Astrocyte (in vitro differentiated cells and primary cell): ENCODE measurements at places on chromosomes 1 and 21.

DNA sequence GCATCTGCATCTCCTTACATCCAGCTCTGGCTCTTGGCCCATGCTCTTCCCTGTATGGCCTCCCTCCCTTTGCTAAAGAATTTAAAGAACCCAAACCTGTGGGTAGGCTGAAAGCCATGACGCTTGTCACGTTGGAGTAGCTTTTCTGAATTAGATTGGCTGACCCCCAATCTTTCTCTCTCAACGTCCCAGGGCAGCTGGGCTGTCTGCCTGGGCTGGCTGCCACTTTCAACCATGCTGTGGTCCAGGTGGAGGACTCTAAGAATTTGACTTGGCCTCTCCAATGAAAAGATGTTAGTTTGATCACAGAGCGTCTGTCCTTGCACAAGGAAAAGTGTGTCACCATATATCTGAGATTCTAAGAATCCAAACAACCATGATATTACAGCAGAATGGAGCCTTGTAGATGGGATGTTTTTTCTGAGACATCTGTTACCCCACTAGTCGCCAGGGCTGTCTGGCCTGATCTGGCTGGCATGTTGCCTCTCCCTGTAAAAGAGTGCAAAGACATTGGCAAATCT is 6.5 kb upstream of the IGSF3 start:
- DNase-seq = peak; percentile 25

GRCh38 chr1:221778125-221778524 is 36.2 kb upstream of the DUSP10 start:
- DNase-seq = no peak

DNA sequence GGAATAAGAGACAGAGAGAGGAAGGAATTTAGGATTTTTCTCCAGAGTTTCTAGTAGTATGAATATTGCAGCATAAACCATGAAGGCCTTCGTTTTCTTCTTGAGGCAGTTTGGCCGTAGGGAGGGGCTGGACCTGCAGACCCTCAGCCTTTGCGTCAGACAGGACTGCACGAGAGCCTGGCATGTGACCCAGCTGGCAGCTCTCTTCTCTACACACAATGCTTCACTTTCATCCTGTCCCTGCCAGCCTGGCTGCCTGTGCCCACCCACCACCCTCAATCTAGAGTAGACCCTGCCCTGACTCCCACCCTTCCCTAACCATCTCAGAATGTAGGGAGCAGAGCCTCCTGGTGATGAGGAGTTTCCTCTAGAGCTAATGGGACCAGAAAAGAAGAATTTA is 1.6 kb downstream of the CA14 start:
- no peak for DNase-seq

GRCh38 chr1:94863297-94863911 is 43.2 kb downstream of the SLC44A3 start:
- DNase-seq = peak; percentile 94

- DNase-seq = no peak
Observed at GRCh38 chr1:6823793-6824192, 38.5 kb downstream of the CAMTA1 start.

DNA sequence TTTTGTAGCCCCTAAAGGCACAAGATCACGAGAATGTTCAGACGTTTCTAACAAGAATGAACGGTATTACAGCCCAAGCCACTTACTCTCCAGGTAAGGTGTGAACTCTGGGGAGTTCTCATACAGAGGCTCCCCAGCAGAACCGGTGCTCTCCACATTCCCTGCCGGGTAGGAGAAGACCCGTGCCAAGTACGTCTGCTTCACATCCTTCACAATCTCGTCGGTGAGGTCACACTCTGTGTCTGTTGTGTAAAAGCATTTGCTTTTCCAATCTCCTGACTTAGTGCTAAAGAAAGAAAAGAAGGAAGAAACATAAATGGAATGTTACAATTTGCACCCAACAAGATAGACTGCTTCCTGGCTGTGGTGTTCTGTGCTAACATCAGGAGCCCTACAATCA is 5.7 kb downstream of the F3 start:
- peak; percentile 44 for DNase-seq

- DNase-seq = no peak
Observed at GRCh38 chr1:89962742-89963075, 32.2 kb upstream of the ZNF326 start.

- DNase-seq = peak; percentile 40
Observed at GRCh38 chr1:85654066-85654782, 54.0 kb downstream of the ZNHIT6 start.

- no peak for DNase-seq
Observed at GRCh38 chr1:27001570-27002360, 8.3 kb downstream of the TRNP1 start.

GRCh38 chr1:239805042-239805441 is 286.6 kb upstream of the FMN2 start:
- no peak for DNase-seq

- no peak for DNase-seq
Observed at GRCh38 chr1:218948446-218948845, 225.2 kb upstream of the LYPLAL1 start.

- DNase-seq = no peak
Observed at GRCh38 chr1:181383695-181384094, 99.6 kb upstream of the CACNA1E start.

DNA sequence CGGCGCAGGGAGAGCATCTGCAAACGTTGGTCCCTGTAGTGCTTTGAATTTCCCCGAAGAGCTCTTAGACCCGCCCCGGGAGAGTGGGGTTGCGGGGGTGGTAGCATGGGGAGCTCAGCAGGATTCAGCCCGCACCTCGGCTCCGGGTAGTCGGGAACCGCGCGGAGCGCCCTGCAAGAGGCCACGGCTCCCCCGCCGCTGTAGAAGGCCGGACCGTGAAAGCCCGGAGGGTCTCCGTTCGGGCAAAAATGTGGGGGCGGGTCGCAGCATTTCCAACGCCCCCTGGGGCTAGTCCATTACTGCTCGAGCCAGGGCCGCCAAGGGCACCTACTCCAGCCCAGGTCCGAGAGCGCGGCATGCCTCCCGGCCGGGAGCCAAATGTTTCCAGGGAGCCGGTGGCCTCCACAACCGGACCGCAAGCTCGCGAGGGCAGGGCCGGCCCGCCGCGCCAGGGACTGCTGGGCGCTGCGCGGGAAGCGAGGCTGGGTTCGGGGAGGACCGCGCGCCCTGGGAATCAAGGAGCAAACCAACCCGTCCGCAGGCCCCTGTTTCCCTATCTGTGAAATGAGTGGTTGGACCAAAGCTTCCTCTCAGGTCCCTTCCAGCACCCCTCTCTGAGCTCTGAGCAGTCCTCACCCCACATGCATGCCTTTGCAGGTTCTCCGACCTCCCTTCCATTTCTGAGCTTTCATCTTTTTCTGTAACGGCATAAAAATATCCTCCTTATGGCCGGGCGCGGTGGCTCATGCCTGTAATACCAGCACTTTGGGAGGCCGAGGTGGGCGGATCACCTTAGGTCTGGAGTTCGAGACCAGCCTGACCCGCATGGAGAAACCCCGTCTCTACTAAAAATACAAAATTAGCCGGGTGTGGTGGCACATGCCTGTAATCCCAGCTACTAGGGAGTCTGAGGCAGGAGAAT is 775 bp upstream of the TMEM63A start:
- peak; percentile 32 for DNase-seq

GRCh38 chr1:151819976-151820623 is 11.5 kb downstream of the RORC start:
- no peak for DNase-seq

- no peak for DNase-seq
Observed at GRCh38 chr21:32174819-32175218, 104.0 kb downstream of the MIS18A start.

DNA sequence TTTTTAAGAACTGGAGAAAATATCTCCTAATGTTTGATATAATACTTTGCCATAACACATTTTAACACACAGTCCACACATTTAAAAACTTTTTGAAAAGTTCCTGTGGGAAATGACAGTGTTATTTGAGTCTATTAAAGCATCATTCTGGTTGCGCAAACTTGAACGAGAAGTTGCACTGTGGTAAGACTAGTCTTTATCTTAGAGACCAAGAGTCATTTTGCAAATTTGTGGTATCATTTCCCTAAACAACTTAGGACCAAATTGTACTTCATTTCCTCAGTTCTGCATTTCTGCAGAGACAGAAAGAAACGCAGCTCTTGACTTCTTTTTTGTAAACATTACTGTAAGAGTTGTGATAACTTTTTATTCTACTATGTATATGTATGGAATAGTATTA is at the start of gene RGS18:
Gene RGS18, plus strand, starts transcription at position 282 of the 400 bp plus-strand sequence. CDS start 176 bp downstream, outside the sequence.
- DNase-seq = no peak

- DNase-seq = no peak
Observed at GRCh38 chr1:97412737-97413136, 508.1 kb downstream of the DPYD start.

DNA sequence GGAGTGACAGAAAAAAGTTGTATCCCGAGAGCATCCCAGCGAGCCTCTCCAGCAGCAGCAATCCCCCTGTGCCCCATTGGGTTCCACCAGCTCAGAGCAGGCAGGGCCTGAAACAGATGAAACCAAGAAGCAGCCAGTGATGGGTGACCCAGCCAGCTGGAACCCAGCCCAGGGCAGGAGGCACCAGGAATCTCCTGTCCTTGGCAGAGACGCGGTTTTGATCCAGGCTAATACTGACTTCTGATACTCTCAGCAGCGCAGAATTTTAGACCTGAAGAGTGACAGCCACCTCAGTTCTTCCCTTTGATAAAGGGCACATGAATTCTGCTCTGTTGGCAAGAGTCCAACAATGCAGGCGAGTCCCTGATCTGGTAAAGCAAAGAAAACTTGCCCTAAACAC is 11.4 kb upstream of the OLIG1 start:
- no peak for DNase-seq

DNA sequence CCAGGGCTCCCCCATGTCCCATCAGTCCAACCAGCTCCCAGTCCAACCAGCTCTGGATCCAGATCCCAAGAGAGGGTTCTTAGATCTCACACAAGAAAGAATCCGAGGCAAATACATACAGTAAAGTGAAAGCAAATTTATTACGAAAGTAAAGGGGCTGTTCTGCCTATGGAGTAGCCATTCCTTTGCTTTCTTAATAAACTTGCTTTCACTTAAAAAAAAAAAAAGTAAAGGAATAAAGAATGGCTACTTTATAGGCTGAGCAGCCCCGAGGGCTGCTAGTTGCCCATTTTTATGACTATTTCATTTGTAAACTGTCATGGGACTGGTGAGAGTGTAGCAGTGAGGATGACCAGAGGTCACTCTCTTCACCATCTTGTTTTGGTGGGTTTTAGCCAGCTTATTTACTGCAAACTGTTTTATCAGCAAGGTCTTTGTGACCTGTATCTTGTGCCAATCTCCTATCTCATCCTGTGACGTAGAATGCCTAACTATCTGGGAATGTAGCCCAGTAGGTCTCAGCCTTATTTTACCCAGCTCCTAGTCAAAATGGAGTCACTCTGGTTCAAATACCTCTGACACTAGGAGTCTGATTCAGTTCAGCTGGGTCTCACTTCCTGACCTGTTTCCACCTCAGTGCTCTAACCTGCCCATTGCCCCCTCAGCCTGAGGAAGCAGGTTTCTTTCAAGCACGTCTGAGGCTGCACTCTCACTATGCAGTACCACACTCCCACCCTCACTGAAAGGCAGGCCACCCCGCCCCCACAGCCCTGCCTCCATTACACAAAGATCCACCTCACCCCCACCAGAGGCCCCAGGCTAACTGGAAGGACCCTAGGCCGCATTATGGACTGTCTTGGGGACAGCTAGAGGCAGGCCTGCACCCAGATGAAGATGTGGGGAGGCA is 26.5 kb upstream of the ATP2B4 start:
- no peak for DNase-seq

DNA sequence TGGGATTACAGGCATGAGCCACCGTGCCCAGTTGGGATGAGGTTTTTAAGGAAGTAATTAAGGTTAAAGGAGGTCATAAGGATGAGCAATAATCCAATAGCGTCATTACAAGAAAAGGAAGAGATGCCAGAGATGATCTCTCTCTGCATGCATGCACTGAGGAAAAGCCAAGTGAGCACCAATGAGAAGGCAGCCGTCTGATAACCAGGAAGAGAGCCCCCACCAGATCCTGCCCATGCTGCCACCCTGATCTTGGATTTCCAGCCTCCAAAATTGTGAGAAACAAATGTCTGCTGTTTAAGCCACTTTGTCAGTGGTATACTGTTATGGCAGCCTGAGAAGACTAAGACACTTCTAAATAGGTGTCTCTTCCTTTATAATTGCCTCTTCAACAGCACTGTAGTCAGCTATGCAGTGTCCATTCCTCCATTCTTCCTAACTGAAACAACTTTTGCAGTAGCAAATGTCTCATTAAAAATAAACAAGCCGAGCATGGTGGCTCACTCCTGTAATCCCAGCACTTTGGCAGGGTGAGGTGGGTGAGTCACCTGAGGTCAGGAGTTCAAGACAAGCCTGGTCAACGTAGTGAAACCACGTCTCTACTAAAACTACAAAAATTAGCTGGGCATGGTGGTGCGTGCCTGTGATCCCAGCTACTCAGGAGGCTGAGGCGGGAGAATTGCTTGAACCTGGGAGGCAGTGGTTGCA is 216.2 kb upstream of the RUNX1 start:
- DNase-seq = peak; percentile 66

GRCh38 chr1:90707363-90707710 is 9.8 kb downstream of the BARHL2 start:
- DNase-seq = peak; percentile 12

GRCh38 chr1:113701429-113701828 is 57.9 kb downstream of the PHTF1 start:
- peak; percentile 4 for DNase-seq

DNA sequence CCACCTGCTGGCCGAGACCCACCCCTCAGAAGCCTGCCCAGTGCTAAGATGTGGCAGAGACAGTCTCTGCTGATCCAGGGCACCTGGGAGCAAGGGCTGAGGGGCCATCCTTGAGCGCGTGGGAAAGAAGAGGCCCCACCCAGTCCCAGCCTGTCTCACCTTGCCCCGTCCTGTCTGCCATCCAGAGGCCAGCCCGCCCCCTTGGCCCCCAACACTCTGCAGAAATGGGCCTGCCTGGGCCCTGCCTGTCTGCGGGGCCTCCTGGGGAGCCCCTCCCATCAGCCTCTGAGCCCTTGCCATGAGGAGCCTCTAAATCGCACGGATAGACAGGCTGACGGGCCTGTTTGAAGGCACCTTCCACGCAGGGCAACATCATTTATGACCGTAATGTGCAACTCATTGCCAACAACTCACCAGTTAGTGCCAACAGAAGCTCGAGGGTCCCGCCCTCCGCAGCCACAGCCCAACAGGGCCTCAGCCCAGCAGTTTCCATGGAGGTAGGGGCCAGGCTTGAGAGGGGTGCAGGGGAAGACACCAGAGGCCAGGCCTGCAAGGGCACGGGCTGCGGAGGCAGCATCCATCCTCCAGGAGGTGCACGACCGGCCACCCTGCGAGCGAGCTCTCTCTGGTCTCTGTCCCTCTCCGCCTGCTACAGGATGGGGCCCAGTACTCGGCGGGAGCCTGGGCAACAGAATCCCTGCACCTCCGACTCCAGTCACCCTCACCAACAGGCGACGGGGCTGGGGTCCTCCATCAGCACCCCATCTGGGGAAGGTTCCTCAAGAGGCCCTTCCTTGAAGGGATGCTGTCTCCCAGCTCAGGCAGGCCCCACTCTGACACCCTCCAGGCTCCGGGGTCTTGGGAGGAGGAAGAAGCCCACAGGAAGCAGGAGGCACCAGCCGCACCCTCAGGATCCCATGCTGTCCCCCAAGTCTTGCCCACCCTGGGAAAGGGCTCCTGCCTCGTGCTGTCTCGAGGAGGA is 78.0 kb downstream of the MEGF6 start:
- DNase-seq = no peak

GRCh38 chr1:43282220-43283195 is 2.9 kb downstream of the C1orf210 start:
- DNase-seq = no peak

DNA sequence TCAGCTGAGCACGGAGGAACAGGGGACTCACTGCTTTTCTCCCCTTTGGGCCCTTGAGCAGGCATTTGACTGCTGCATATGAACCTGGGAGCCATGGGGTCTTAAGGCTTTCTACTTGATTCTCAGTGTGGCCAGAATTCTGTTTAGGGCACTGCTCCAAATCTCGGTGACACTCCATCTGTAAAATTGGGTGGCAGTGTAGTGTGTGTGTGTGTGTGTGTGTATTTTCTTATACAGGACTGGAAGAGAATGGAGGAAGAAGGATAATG is 162.2 kb downstream of the PBX1 start:
- no peak for DNase-seq
